ENCODE measurements at places on chromosomes 2 and 18.

DNA sequence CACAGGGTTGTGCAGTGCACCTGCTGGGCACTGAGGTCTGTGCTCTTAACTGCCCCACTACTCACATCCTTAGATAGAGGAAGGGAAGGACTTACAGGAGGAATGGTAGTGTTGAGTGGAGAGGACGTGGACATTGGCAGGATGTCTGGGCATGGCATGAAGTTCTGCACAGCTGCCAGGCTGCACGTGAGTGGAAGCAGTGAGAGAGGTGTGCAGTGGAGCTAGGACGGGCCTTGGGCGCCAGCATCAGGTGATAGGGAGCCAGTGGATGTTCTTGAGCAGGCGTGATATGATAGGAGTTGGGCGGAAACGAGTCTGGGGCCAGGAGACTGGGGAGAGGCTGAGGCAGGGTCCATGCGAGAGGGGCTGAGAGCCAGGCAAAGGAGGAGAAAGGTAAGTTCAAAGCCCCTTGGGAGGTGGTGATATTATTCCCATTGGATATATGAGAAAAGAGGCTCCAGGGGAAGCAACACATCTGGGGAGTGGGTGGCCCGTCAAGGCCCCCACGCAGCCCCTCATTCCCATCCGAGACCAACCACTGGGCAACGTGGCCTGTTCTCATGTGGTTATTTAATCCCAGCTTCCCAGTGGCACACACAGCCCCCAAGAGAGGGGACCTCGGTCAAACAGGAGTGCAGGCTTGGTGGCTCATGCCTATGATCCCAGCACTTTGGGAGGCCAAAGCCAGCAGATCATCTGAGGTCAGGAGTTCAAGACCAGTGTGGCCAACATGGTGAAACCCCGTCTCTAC is 45.7 kb upstream of the SNED1 start:
- H3K36me3 ChIP-seq = no peaks in the 10 kb centered on the region
- H3K4me3 ChIP-seq = no peak overlapping the region
- no peak overlapping the region for H3K27ac ChIP-seq
- 0 out of 2 replicates have a peak, but pooled peaks cover 2% of the 10 kb centered on the region for H3K4me1 ChIP-seq

GRCh38 chr18:32380559-32380958 is 90.1 kb downstream of the GAREM1 start:
- no peaks in the 10 kb centered on the region for H3K27me3 ChIP-seq
- H3K4me3 ChIP-seq = no peak overlapping the region
- no peaks in the 10 kb centered on the region for H3K4me1 ChIP-seq
- DNase-seq = no peak
- no peak overlapping the region for H3K27ac ChIP-seq

DNA sequence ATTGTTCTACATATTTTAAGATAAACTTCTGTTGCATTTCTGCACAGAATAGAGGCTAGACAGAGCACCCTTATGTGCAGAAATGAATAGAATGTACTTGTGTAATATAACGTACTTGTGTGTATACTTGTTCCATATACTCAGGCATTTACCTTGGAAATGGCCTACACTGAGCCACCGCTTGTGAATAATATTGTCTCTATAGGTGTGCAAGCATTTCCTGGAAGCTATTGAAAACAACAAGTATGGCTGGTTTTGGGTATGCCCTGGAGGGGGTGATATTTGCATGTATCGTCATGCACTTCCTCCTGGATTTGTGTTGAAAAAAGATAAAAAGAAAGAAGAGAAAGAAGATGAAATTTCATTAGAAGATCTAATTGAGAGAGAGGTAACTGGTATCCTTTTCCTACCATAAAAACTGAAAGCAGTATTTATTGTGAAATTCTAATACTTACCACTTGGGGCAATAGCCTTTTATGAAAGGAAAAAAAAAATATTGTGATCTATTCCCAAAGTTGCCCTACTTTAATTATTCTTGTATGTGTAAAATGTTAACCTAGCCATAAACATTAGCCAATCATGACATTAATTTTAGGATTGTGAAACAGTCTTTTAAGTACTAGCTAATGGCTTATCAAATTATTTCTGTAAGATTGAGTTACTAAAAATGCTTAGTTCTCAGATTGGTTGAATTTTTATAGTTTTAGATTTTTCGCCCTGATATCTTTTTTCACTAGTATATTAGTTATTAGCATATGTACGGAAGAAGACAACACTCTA is 18.0 kb downstream of the ZC3H15 start:
- no peaks in the 10 kb centered on the region for H3K4me1 ChIP-seq
- no peak overlapping the region for H3K27ac ChIP-seq
- no peak for DNase-seq

- no peaks in the 10 kb centered on the region for H3K36me3 ChIP-seq
- no peak for DNase-seq
- no peaks in the 10 kb centered on the region for H3K27me3 ChIP-seq
- no peaks in the 10 kb centered on the region for H3K4me1 ChIP-seq
- no peak overlapping the region for H3K4me3 ChIP-seq
Measured at GRCh38 chr2:100895402-100895801, 75.5 kb downstream of the NPAS2 start.
